Bronchus fibroblast of lung (primary cell): ENCODE measurements at places on chromosomes 3 and 15. TPM values are rescaled to one million over a fixed set of nuclear protein-coding genes. Genes with fewer than 3 reads are reported as not detected.

Gene GP5
- total RNA-seq: under 0.01 TPM in 1 of 2 replicates, not detected in the other

Gene GOLGA8M
- total RNA-seq: not detected in 2 replicates

Gene TTLL13
- total RNA-seq: not detected in 2 replicates

Gene CATSPER2
- total RNA-seq: 0.15 and 0.17 TPM in 2 replicates

Gene PPP2R3A
- total RNA-seq: 9.8 and 10.1 TPM in 2 replicates

Gene CCR3
- not detected in 2 replicates for total RNA-seq

Gene PEX5L
- total RNA-seq: not detected in 2 replicates

Gene C3orf80
- not detected in 2 replicates for total RNA-seq

Gene NUDT16
- total RNA-seq: 12.6 and 13.1 TPM in 2 replicates

Gene LMAN1L
- total RNA-seq: not detected in 2 replicates

Gene PAK6
- 3.5 TPM in 1 of 2 replicates, not detected in the other for total RNA-seq

Gene CHRFAM7A
- 0.15 TPM in 1 of 2 replicates, not detected in the other for total RNA-seq

Gene TYRO3
- total RNA-seq: 3.9 and 6.4 TPM in 2 replicates

Gene ACTRT3
- total RNA-seq: 3.6 and 3.7 TPM in 2 replicates

Gene STX19
- not detected in 2 replicates for total RNA-seq

Gene DNAJA4
- 2.0 and 2.4 TPM in 2 replicates for total RNA-seq

Gene STXBP5L
- total RNA-seq: not detected in 2 replicates

Gene PCLAF
- 40.7 and 44.2 TPM in 2 replicates for total RNA-seq

Gene FAM174B
- total RNA-seq: 0.84 and 1.3 TPM in 2 replicates

Gene MYZAP
- total RNA-seq: 0.15 and 0.17 TPM in 2 replicates

Gene RPL39L
- total RNA-seq: 63.9 and 69.3 TPM in 2 replicates

Gene STT3B
- 79.4 and 88.8 TPM in 2 replicates for total RNA-seq

Gene DCLK3
- total RNA-seq: not detected in 2 replicates

Gene SSUH2
- total RNA-seq: under 0.01 TPM in 1 of 2 replicates, not detected in the other

Gene TMEM108
- 0.50 and 0.89 TPM in 2 replicates for total RNA-seq

Gene ADPRH
- total RNA-seq: 2.0 and 2.7 TPM in 2 replicates

Gene CORO2B
- total RNA-seq: 14.0 and 14.3 TPM in 2 replicates

Gene ABHD6
- 5.2 and 6.1 TPM in 2 replicates for total RNA-seq

Gene DOCK3
- under 0.01 TPM in 2 replicates for total RNA-seq

Gene NBEAL2
- total RNA-seq: 6.4 TPM in 2 replicates

Gene EXD1
- not detected in 2 replicates for total RNA-seq

Gene SMCO1
- 0.15 and 0.34 TPM in 2 replicates for total RNA-seq

Gene CSK
- total RNA-seq: 21.1 and 23.5 TPM in 2 replicates

Gene SKOR1
- total RNA-seq: 0.17 TPM in 1 of 2 replicates, not detected in the other

Gene ADGRG7
- not detected in 2 replicates for total RNA-seq

Gene RPP14
- total RNA-seq: 8.2 and 9.2 TPM in 2 replicates

Gene SYNPR
- not detected in 2 replicates for total RNA-seq
